ENCODE measurements at places on chromosomes 2 and 18.

GRCh38 chr2:205047273-205047839 lies 502.1 kb downstream of the PARD3B start:
- no peak for DNase-seq

DNA sequence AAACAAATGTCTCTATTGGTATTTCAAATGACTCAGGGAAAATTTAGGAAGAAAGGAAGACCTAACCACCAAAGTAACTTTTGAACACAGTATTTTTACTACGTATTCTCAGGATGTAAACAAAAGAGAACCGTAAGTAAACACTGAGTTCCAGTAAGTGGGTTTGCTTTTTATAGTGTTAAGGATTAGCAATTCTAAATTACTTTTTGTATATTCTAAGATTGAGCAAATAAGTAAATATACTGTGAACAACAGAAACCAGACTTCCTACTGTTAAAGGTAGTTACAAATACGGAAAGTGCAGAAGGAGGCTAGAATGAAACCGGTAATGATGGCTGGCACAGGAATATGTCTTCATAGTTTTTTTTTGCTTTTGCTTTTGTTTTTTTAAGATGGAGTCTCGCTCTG lies 31.5 kb downstream of the SESTD1 start:
- no peak for DNase-seq

- no peak for DNase-seq
Observed at GRCh38 chr2:236164925-236165841, 3.0 kb downstream of the GBX2 start.

- DNase-seq: no peak
Observed at GRCh38 chr18:48500517-48500916, 38.3 kb upstream of the CTIF start.

DNA sequence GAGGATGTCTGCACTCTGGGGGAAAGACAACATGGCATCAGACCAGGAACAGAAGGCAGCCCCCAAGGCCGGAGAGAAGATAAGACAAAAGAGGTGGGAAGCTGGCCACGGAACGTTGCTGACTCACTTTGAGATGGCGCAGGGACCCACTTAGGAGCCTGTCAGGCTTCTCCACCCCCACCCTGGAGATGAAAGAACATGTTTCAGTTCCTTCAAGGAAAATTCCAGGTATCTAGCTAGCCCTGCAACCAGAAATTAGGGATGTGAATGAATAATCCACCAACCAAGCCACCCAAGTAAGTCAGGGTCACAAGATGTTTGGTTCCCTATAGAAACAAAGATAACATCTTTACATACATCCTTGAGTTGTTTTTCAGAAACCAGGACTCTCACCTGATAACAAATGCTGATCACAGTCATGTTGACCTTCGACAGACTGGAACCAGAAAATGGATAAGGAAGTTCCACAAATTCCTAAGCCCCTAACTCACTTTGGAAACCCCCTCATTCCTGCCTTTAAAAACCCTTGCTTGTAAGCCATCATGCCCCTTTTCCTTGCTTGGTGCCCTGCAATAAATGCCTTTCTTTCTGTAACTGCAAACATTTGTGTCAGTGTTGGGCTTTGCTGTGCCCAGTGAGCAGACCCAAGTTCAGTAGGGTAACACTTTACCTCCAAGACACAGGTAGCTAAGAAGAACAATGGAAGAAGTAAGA lies 31.9 kb downstream of the PSTPIP2 start:
- no peak for DNase-seq

DNA sequence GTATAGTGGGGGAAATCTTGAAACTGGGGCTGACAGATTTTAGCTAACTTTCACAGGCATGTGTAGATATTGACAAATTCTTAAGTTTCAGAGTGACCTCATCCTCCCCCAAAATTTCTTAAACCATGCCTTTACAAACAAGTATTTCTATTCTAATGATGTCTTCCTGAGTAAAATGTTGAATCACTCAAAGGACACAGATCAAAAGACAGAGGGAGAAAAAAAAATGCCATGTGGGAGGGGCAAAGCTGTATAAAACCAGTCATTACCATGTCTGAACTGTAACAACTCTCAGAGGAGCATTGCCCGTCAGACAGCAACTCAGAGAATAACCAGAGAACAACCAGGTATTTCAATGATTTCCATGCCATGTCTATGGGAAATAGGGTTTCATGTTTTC lies at the start of gene SERPINB2:
Gene SERPINB2 (plus strand): TSS at position 282 of the 400 bp plus-strand sequence. CDS start 3,740 bp downstream, outside the sequence.
- no peak for DNase-seq

- no peak for DNase-seq
Observed at GRCh38 chr18:11119550-11119949, 29.8 kb downstream of the PIEZO2 start.

GRCh38 chr18:42891705-42892104 lies 223.8 kb downstream of the RIT2 start:
- no peak for DNase-seq

DNA sequence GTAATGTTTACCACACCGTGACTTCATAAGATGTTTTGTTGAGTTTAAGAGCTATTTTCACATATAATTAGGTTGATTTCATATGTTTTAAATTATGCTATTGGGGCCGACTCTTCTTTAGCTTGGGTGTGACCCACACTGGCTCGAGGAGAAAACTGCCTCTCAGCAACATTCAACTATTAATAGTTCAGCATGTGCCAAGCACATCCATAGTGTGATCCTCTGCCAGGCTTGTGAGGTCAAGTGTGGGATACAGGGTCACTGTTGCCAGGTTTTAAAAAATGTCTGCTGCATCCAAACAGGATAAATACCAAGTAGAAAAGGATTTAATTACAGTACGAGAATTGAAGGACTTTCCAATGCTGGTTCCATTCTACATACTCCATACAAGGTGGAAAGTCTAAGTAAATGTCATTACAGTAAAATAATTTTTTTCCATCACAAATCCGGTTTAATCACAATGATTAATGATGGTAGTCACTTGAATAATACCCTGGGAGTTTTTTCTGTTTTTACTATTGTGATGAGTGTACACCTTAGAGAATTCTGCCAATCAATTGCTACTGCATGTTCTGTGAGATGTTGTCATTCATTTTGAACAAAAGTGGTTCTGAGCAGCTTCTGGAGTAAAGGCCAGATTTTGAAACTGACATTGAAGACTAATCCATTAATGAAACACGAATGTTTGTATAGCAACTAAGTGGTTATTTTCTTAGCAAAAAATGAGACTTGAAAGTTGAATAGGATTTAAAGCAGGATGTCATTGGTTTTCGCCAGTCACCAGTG lies 84.5 kb downstream of the ABI2 start:
- DNase-seq: no peak

- no peak for DNase-seq
Observed at GRCh38 chr18:41146301-41146700, 808.7 kb upstream of the PIK3C3 start.

- DNase-seq: no peak
Observed at GRCh38 chr18:42092848-42093247, 137.8 kb downstream of the PIK3C3 start.

DNA sequence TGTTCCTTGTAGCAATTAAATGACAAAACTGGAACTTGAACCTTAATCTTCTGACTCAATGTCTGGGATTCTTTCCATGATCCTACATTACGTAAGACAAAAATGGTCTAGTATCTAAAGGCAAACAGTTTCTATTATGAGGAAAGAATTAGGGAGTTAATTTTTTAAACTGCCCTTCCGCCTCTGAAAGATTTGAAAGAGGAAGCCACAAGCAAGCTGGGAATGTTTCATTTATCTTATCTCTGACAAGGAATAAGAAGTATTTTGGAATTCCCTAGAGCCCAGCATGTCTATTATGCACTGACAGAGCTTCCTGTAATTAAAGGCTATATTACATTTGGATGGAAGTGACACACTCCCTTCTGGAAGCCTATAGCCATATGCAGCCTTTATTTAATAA lies 558.8 kb upstream of the CDH2 start:
- DNase-seq: no peak

- no peak for DNase-seq
Observed at GRCh38 chr2:105144152-105144940, 97.2 kb upstream of the GPR45 start.

DNA sequence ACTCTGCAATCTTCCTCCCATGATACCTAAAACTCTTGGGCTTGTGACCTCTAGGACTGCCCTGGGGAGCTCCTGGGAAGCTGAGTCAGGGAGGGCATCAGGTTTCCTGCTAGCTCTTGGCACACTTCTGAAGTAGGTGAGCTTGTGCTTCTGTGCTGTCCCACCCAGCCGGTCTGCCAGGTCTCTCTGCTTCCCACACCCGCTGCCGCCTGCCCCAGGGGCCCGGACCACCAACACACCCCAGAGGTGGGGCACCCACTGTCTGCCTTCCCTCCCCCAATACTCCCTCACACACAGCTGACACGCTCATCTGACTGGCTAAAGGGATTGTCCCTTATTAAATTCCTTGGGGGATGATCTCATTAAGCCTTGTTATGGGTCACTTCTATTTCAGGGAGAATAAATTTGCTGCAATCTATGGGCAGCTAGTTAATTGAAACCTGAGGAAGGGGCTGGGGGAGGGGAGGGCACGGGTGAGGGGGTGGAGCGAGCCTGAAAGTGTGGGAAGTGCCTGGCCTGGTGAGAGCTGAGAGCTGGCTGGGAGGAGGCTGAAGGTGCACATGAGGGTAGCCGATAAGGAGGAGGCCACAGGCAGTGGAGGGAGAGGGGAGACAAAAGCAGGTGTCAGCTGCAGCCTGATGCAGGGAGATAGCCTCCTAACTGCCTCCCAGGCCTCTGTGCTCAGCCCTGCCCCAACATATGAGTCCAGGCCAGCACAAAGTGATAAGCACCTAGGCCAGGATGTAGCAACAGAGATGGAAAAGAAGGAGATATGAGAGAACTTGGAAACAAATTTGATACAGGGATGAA lies 48.8 kb downstream of the HAUS1 start:
- no peak for DNase-seq

DNA sequence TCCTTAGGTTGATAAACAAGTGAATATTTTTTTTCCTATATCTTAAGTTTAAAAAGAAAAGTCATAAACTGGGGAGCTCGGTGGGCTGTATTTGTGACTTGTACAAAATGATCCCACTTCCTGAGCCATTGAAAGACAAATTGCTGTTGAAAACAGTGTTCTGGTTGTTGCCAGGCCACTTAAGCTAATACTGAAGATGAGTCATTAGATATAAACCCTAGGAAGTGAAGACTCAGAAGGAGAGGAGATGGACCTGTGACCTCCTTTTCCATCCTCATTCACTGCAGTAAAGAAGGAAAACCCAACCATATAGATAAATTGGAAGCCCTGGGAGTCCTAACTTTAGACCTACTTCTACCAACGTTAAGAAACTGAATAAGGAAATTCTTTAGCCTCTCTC lies 46.2 kb upstream of the SERPINE2 start:
- no peak for DNase-seq

DNA sequence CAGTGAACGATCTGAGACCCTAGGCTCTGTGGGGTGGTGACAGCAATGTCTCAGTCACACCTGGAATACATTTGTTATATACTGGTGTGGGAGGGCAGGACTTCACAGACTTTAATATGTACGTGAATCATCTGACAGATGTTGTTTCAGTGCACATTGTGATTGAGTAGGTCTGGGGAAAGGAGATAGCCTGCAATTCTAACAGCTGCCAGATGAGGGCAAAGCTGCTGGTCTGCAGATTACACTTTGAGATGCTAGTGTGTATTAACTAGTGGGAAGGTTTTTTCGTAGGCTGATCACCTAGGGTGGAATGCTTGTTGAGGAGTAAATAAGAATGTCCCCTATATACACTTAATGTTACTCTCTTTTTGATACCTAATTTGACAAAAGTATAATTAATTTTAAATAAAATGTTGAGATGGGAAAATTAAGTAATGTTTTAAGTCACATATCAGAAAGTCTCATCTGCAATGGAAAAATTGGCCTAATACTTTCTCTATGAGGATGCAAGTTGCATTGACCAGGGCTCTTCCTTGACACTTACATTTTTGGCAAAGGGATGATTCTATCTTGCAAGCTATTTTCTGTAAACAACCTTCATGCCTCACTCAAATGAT lies 496.9 kb upstream of the HNMT start:
- DNase-seq: no peak

DNA sequence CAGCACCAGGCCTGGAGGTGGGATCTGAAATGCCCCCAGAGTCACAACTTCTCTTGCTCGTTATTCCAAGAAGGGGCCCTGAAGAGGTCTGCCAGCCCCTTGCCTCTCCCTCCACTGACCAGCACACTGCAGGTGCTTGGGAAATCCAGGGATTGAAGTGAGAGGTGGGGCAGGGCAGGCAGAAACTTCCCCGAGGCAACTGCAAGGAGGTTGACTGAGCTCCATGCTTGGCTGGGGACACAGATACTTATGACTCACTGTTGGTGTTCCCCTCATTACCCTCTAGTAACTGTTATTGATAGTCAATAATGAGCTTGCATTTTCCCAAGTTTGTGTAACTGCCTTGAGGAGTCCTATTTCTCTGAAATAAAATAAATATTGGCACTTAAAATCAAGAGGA lies 47.5 kb downstream of the MARCO start:
- DNase-seq: no peak

Measured in CD4-positive, alpha-beta T cell treated with Interleukin-17A for 1 hour (primary cell).